ENCODE measurements at places on chromosomes 4 and X. TPM values are rescaled to one million over a fixed set of nuclear protein-coding genes. Genes with fewer than 3 reads are reported as not detected.
A peak's percentile ranks its signal among the peaks of the same experiment; 100 is the strongest.

- DNase-seq: no peak
- H3K27me3 ChIP-seq: no peaks in the 10 kb centered on the region
- no peak overlapping the region for H3K27ac ChIP-seq
- H3K4me1 ChIP-seq: no peaks in the 10 kb centered on the region
- no peaks in the 10 kb centered on the region for H3K36me3 ChIP-seq
Measured at GRCh38 chr4:48604527-48604926, 114.5 kb downstream of the ZAR1 start.

GRCh38 chr4:84151574-84151973 lies 347.5 kb downstream of the NKX6-1 start:
- no peak overlapping the region for H3K27ac ChIP-seq
- no peak overlapping the region for H3K4me3 ChIP-seq
- H3K36me3 ChIP-seq: no peaks in the 10 kb centered on the region
- no peaks in the 10 kb centered on the region for H3K4me1 ChIP-seq

DNA sequence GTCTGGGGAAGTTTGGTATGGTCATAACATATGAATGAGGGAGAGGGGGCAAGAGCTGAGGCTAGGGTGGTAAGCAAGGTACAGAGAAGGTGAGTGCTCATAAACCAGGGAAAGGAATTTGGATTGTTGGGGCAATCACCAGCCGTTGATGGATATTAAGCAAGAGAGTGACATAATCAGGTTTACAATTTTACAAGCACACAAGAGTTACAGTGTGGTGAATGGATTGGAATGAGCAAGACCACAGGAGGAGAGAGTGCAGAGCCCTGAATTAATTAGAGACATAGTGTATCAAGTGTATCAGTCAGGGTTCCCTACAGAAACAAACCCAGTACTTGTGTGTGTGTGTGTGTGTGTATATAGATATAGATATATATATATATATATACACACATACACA lies 18.7 kb upstream of the FMR1NB start:
- H3K36me3 ChIP-seq: no peaks in the 10 kb centered on the region
- no peaks in the 10 kb centered on the region for H3K27me3 ChIP-seq
- H3K27ac ChIP-seq: no peak overlapping the region
- no peaks in the 10 kb centered on the region for H3K4me1 ChIP-seq

DNA sequence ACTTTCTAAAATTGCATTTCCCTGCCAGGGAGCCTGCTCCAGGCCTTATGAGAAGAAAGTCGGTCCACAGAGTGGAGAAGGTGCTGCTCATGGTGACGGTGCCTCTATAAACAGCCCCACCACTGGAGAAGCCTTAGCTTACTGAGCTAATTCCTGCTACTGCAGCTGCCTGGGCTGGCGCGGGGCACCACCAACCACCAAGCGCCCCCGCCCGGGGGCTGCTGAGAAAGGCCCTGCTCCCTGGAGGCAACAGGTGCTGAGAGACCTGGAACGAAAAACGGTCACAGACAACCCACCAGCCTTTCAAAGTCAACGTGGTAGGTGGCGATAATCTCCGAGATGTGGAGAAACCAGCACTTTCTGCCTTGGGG lies 2.9 kb downstream of the HCFC1 start:
- no peak overlapping the region for H3K4me3 ChIP-seq
- peak overlapping the region; percentile 33 for H3K27ac ChIP-seq
- DNase-seq: no peak

Gene FRMD7
- total RNA-seq: not detected

Gene SMIM31
- not detected for total RNA-seq

Gene MAOB
- 28.2 TPM for total RNA-seq

- peaks cover 11% of the 10 kb centered on the region for H3K4me1 ChIP-seq
- no peak overlapping the region for H3K27ac ChIP-seq
- no peaks in the 10 kb centered on the region for H3K27me3 ChIP-seq
- H3K4me3 ChIP-seq: no peak overlapping the region
Measured at GRCh38 chr4:71126719-71127118, 133.3 kb downstream of the DCK start.

DNA sequence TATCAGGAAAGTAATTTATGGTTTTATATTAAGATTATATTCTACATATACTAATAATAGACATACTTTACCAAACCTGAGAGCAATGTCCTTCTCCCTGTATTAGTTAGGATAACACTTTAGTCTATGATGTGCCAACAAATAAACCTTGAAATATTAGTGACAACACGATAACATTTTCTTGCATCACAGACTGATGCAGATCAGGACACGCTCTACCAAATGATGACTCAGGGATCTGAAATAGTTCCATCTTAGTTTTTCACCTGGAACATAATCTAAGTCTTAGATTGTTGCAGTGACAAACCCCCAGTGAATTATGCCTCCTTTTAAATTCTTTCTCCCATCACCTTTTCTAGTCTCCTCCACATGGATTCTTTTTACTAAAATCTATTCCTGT lies 214.2 kb downstream of the CLCN4 start:
- H3K27ac ChIP-seq: no peak overlapping the region
- no peak overlapping the region for H3K4me3 ChIP-seq
- H3K4me1 ChIP-seq: no peaks in the 10 kb centered on the region
- no peaks in the 10 kb centered on the region for H3K27me3 ChIP-seq
